ENCODE measurements at places on chromosomes 16 and 17.

DNA sequence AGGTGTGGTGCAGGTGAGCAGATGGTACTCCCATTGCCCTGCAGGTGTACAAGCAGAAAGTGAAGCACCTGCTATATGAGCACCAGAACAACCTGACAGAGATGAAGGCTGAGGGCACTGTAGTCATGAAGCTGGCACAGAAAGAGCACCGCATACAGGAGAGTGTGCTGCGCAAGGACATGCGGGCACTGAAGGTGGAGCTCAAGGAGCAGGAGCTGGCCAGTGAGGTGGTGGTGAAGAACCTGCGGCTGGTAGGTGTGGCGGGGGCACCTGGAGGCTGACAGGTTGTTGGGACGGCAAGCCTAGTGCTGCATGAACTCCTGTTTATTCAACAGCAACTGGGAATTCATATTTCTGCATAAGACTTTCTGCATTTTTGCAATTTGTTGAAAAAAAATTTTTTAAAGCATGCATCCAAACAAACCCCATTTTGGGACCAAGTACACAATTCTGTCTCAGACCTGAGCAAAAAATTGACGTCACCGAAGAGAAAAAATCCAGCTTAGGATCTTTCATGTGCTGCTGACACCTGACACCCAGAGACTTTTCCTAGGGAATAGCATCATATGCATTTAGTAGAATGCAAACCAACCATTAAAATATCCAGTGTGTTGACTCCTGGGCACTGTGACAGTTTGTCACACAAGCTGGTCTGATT, 13.5 kb upstream of the DBNDD1 start:
- DNase-seq: peak; percentile 50

DNA sequence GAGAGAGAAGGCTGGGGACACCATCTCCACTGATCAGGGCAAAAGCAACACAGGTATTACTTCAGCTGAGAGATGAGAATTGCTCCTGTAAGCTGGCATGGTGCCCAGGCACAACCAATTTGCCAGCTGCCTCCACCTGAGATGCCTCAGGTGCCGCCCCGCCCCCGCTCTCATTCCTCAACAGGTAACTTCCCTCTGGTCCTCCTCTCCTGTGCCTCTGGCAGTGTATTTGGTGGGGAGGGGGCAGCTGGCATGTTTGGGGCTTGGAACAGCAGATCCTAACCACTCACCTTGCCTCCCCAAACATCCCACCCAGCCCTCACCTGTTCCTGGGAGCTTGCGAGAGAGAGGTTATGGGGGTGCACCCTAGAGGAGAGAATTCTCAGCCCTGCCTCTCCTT, 2.9 kb upstream of the SRCIN1 start:
- no peak for DNase-seq

GRCh38 chr17:42113293-42114069, 967 bp upstream of the DHX58 start:
- DNase-seq: no peak

DNA sequence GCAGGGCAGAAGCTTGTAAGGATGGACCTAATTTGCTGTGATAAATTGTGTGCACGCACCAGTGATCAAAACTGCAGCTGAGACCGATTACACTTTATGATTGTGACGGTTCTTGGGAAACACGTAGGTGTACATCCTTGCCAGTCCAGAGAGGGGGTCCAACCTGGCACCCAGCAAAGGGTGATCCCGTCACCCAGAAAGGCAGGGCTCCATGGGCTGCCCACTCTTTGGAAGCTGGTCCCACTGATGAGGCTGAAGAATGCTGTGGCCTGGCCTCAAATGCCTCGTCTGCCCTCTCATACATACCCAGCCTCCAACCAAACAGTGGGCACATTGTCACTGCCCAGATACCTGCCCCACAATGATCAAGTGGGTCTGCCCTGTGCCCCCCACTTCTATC, 132.0 kb downstream of the C16orf78 start:
- no peak for DNase-seq

GRCh38 chr16:69326172-69326873, 4.1 kb downstream of the PDF start:
- no peak for DNase-seq

DNA sequence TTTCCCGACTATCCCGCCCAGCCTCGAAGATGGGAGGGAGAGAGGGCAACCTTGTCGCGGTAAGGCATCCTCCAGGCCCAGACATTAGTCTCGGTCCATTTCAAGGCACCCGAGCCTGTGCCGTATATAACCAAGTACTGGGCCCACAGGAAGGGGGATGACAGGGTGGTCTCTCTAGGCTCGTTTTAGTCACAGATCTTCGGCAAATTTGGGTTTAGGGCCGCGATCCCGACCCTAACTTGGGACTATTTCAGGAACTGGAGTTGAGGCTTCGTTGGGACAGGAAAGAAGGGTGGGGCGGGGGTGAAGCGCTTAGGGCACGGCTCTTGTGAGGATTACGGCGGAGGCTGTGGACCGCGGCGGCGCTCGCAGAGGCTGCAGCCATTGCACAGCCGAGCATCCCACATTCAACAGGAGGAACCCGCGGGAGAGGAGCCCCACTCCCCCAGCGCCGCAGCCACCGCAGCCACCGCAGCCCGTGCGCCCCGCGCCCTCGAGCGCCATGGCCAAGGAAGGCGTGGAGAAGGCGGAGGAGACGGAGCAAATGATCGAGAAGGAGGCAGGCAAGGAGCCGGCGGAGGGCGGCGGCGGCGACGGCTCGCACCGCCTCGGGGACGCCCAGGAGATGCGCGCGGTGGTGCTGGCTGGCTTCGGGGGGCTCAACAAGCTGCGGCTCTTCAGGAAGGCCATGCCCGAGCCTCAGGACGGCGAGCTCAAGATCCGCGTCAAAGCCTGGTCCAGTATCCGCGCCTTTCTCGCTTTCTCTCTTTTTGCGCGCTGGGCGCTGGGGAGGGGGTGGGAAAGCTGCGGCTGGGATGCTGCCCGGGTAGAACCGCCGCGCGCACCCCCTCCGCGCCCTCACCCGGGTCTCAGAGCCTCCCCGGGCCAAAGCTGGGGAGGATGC, at the start of gene VAT1L:
Gene VAT1L (plus strand): TSS at position 384 of the 904 bp plus-strand sequence. CDS start 119 bp downstream, at position 503.
- DNase-seq: peak; percentile 80

DNA sequence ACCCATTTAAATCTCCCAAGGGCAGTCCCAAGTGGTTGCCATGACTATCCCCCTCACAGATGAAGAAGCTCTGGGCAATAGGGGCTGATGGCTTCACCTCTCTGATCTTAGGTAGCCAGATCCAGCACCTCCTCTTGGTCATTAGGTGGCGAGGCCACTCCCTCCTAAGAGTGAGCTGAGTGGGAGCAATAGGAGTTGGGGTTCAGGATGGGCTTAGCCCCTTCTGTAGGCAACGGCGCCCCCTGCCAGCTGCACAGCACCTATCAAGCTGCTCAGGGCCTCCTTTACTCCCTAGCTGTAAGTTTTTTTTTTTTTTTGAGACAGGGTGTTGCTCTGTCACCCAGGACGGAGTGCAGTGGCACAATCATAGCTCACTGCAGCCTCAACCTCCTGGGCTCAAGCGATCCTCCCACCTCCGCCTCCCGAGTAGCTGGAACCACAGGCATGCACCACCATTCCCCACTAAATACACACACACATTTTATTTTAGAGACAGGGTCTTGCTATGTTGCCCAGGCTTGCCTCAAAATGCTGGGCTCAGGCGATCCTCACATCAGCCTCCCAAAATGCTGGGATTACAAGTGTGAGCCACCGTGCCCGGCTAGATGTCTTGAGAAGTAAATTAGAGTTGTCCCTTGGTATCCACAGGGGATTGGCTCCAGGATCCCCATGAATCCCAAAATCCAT, 3.5 kb upstream of the RRAD start:
- DNase-seq: peak; percentile 55

- DNase-seq: no peak
Measured at GRCh38 chr16:56401482-56401881, 23.9 kb downstream of the AMFR start.

- no peak for DNase-seq
Measured at GRCh38 chr17:19254651-19255050, 17.5 kb downstream of the EPN2 start.

Data from mesenchymal stem cell (in vitro differentiated cells and primary cell).